ENCODE measurements at places on chromosomes 12 and 14.

- DNase-seq = no peak
These were observed 24.4 kb upstream of the CRACR2A start for GRCh38 chr12:3777206-3777809.

DNA sequence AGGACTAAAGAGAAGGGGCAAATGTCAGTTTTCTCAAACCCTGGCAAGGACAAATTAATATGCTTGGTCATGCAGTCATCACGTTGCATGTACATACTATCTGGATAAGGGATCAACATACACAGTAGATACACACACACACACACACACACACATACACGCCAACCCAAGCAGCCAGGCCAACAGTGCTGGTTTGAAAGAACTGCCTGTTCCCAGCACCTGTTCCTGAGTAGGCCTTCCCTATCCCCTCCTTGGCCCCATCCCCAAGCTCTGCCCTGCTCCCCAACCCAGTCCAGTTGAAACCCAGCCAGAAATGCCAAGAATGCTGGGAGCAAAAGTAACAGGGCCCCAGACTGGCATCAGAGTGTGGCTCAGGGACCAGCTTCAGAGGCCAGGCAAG, 4.4 kb downstream of the ITGA7 start:
- DNase-seq = no peak

- no peak for DNase-seq
These were observed 69.2 kb downstream of the SLC25A47 start for GRCh38 chr14:100392356-100392755.

DNA sequence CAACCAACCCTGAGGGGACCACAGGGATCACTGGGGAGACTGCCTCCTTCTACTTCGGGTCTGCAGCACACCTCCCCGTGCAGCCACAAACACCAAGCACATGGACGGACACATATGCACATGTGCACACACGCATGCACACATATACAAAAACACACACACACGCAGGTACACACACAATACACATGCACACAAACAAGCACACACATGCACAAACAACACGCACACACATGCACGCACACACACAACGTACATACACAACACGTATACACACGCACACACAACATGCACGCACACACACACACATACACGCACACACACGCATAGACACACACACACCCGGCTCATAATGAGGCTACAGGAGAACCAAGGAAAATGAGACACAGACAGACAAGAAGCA, 203.6 kb downstream of the DPF3 start:
- DNase-seq = no peak

GRCh38 chr14:63268771-63269170, 50.0 kb downstream of the GPHB5 start:
- DNase-seq = no peak

GRCh38 chr12:90954921-90955320, at the start of gene CCER1:
Gene CCER1 (minus strand): TSS chr12:90955176. CDS start chr12:90954742, 434 bp downstream.
- DNase-seq = no peak

DNA sequence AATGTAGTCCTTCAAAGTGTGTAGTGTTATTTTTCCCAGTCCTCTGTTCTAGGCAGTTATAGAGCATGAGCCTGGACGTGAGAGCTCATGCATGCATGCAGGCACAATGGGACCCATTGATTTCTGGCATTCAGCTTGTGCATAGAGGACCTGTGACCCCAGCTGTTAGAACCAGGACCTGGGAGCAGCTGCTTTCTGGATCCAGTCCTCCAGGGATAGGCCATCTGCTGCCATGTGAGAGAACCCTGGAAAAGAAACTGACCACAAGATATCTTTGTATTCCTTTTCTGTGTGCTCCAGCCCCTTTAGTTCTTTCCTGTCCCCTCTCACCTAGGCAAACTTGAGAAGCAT, 76.9 kb downstream of the SUSD6 start:
- no peak for DNase-seq

- DNase-seq = no peak
These were observed 8.1 kb upstream of the EIF2S3B start for GRCh38 chr12:10497602-10498001.

GRCh38 chr14:104967386-104968152, 10.6 kb downstream of the AHNAK2 start:
- DNase-seq = no peak

DNA sequence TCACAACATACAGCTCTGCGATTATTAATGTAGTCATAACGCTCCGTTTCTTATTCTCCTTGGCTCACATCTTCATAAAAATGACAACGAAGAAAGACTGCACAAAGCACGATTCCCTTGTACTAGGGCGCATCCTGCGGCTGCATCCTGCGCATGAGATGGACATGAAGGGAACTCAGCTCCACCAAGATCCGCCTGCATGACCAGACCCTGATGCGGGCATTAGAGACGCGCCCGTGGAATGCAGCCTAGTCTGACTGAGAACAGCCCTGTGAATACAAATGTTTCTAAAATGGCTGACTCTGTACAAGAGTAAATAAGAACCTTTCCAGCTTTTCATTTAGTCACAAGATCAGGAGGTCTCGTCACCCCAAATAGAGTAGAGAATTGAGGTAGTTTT, 422.2 kb downstream of the NOVA1 start:
- no peak for DNase-seq

DNA sequence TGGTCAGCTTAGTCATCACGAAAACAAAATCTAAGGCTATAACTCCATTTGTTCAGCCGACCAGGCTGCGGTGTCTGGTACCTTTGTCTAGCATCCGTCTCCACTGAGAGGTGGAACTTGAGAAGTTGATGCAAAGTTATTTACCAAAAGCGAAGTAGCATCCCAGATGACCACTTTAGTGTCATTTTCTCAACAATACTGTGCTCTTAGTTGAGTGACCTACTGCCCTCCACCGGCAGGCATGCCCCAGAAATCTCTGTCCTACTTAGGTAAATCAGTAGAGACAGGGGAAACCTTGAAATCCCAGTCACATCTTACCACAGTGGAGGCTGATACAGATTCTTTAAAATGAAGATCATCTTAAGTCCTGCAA, 1.3 kb upstream of the ST8SIA1 start:
- DNase-seq = no peak

DNA sequence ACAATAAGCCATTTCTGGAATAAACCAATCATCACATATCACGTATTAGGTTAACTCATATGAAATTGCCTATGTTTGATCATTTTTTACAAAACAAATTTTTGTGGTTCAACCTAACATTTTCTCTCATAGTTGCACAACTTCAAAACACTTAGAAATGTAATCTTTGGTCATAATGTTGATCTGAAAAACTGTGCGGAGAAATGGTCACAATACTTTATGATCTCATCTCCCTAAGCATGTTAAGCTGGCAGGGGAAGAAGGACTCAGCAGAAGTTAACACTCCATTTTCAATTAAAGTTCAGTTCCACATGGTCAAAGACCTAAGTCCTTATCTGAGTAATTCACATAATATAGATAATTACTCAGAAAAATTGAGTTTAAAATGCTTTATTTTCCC, 194.8 kb downstream of the CAPZA3 start:
- no peak for DNase-seq

DNA sequence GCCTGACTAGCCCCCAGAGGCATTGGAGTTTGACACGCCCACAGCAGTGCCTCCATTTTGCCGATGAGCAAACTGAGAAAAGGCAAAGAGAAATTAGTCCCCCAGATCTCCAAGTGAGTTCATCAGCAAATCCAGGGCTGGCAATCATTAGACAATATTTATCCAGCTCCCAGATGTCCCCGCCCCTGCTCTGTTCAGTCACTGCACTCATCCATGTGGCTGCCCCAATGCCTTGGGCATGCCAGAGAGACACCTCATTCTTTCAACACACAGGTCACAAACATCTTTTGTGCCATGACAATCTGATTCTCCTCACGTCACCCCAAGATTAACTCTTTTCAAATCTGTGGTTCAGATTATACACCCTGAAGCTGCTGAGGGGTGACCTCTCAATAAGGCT, 43.5 kb downstream of the DPF3 start:
- DNase-seq = no peak

GRCh38 chr12:46523446-46523845, 150.9 kb upstream of the SLC38A2 start:
- no peak for DNase-seq

DNA sequence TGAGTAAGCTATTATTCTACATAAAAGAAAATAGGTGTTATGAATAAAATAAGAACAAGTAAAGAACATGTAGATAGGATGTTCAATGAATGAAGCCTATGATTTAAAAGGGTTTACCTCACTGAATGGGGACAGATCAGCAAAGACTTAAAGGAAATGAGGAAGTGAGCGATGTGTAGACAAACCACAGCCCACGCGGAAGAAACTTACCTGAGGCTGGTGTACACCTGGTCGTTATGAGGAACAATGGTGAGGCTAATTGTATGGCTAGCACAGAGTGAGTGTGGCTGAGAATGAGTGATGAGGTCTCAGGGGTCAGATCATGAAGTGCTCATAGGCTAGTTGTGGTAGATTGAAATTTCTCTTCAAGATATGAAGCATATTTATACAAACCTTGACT, 221.7 kb downstream of the ALG10B start:
- DNase-seq = no peak

DNA sequence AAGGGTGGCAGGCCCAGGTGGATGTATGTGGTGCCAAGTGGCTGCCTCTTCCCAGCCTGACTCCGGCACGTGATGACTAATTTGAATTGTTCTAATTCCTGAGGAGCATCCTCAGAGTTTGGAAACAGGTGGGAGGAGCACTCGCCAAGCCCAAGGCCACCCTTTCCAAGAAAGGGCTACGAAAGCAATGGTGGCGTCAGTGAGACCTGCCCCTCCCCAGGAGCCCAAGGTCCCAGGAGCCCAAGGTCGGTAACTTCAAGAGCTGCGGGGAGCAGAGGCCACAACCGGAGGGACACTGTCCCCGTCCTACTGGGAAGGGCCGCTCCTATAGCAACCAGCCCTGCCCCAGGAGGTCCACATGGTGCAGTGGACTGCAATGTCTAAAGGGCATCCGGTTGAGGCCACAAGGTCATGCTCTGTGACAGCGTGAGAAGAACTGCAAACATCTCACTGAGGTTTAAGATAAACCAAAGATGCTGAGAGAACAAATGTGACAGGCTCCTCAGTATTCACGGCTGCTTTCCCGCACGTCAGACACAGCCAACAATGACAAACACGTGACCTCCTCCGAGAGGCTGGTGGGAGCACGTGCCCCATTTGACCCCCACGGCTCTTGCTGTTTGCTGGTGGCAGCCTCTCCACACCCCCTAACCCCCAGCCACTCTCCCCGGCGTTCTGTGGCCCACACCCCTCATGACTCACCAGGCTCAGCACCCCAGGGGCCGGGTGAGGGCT, 79.6 kb downstream of the ITPK1 start:
- DNase-seq = no peak

- no peak for DNase-seq
These were observed 37.5 kb downstream of the EAPP start for GRCh38 chr14:34502001-34502400.

DNA sequence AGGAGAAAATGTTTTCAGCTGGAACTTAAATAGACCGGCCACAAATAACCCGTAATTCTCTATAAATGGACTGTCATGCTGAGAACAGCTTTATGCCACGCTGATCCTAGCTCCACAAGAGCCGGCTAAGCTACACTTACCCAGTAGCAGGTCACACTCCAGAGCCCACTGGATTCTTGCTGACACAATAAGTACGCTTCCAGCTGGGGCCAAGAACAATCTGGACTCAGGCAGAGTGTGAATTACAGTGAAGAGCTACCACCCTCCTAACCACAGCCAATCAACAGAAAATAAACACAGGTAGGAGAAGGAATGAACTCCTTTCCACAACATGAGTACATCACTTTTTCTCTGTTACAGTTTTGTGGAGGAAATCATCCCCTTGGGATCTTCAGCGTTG, 531.3 kb downstream of the GALC start:
- DNase-seq = no peak

GRCh38 chr12:26555139-26555538, 277.9 kb downstream of the ITPR2 start:
- DNase-seq = no peak

GRCh38 chr12:123427036-123427769, 9.3 kb downstream of the RILPL2 start:
- DNase-seq = no peak

DNA sequence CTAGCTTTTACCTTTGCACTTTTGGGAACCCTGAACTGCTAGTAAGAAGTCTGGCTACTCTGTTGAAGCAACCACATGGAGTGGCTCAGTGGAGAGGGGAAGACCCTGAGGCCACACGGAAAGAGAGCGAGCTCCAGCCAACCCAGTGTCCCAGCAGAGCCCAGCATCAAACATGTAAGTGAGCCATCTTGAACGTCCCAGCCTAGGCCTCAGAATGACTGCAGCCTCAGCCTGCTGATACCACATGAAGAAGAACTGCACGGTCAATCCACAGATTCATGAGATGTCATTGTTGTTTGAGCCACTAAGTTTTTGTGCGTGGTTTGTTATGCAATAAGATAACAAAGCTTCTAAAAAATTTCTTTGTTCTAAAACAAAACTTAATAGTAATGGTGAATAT, 40.2 kb downstream of the TFCP2 start:
- no peak for DNase-seq

DNA sequence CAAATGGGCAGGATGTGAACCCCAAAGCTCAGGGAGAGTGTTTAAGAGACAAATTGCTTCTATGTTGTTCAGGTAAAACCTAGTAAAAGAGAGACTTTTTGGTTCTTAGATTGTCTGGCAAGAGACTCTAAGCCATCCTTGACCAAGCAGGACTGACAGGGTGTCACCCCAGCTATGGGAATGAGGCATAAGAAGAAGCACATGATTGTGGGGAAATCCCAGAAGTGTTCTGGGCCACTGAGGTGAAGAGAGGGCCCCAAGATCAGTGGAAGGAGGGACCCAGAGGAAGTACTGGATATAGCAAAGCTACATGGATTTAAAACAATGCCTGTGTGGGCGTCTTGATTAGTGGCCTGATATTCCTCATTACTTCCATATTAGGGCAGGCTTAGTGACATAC, 99.0 kb downstream of the SAMD4A start:
- DNase-seq = no peak

DNA sequence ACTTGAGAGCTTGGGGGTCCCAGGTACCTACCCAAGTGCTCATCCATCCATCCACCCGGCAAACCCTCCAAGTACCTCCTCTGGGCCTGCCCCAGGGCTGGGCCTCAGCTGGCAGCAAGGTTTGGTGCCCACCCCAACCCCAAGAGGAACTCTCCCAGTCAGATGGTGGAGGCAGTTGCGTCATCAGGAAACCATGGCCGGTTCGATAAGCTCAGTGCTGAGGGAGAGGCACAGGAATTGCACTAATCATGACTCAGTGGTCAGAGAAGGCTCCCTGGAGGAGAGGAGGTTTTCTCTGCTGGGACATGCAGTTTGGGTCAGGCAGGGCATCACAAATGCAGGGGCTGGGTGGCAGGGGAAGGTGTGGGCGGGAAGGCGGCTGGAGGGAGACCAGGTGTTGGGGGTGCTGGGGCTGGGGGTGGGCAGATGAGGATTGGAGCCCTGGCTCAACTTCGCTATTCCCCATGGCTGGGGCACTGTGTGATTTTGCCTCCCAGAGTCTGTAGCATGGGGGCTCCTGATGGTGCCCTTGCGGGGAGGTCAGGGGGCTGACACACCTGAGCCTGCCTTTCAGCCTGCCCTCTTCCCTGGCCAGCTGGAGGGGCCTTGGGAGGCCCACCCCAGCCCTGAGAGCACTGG, 32.2 kb downstream of the SH2B3 start:
- DNase-seq = peak; percentile 24
